ENCODE measurements at places on chromosomes 2 and 18.

DNA sequence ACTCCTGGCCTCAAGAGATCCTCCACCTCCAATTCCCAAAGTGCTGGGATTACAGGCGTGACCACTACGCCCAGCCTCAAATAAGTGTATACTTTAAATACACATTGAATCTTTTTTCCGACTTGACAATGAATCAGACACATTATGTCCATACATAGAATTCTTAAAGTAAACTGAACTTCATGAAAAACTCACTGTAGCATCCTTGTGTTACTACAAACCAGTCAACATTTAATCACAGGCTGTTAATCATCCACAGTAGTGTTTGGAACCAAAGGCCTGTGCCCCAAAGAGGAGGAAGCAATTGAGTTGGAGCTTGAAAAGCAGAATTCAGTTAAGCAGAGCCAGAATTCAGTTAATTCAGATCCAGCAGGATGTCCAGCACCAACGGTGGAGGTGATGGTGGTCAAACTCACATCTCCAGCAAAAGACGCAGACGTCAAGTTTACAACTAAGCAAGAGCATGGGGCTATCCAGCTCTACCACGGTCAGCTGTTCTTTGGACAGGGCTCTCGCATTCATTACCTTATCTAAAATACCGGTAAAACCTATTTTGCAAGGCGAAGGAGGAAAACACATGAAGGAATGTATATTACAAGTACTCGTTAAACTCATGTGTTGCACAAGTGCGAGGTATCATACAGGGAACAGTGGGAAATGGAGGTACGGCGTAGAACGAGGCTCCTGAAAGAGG, 1.2 kb downstream of the SLC39A6 start:
- DNase-seq: no peak

DNA sequence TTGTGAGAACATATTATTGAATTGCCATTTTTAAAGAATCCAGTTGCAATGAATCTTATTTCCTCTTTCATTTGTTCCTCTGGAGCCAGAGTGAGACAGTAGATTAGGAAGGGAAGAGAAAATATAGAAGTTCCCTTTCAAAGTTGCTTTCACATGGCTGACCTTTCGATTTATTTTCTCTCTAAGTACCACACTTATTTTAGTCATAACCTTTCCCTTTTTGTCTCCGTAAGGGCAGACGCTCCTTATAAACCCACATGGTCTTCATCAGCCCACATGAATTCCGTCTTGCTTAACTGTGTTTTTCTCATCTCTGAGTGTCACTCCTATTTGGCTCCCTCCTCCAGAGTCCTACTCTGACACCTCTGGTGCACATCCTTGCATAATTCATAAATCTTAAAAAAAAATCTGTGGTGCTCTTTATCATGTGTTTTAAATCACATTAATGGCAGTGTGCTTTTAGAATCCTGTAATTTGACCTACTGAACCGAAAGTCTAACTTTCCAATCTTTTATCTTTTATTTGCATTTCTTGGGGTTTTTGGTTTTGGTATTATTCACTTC, 38.5 kb upstream of the ZNF396 start:
- DNase-seq: no peak

DNA sequence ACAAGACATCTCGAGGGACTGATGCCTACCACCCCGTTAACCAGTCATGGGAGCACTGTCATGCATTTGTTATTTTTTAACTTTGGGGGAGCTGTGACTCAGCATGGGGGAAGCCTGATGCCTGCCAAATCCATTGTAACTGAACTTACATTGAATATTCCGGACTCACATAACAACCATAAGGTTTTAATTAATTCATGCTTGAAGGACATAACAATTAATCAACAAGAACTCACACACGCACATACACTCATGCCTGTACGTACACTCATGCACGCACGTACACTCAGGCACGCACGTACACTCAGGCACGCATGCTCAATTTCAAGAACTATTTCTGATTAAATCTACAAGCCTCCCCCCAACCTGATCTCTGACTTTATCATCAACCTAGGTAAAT, 1639.1 kb downstream of the SUCLG1 start:
- no peak for DNase-seq

- no peak for DNase-seq
Observed at GRCh38 chr2:138321458-138321857, 180.1 kb upstream of the SPOPL start.

DNA sequence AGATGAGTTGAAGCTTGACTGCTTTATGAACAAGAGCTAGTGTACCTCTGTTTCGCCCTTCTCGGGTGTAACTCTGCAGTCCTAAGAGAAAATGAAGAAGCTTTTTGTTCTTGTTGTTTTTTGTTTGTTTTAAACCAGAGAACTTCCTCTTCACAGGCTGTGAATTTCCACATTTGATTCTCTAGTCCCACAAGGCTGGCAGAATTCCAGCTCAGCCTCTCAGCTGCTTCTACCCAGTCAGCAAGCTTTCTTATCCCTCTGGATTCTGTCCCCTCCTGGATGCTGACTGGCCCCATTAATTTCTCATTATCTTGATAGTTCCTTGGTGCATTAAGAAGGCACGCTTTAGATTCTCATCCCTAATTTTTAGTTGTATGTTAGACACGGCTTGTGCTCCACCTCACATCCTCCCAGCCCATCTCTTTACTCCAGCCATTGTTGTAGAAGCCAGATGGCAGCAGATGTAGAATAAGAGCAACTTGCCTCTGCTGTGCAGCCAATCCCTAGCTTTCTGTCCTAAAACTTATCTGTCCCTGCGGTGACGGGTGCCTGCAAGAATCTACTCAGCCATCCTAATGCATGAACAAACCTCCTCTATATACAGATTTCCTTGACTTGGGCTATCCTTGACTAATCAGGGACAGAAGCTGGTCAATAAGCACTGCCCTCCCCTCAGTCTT, 12.3 kb upstream of the RESP18 start:
- no peak for DNase-seq

DNA sequence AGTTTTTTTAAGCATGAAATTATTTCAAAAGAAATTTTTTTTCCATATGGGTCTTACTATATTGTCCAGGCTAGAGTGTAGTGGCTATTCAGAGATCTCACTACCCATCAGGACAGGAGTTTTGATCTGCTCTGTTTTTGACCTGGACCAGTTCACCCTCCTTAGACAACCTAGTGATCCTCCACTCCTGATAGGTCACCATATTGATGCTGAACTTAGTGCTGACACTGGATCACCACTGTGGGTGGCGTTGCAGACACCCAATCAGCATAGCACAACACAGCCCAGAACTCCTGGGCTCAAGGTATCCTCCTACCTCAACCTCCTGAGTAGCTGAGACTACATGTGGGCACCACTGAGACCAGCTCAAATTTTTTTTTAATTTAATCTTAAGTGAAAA, 8.2 kb downstream of the OLA1 start:
- no peak for DNase-seq

DNA sequence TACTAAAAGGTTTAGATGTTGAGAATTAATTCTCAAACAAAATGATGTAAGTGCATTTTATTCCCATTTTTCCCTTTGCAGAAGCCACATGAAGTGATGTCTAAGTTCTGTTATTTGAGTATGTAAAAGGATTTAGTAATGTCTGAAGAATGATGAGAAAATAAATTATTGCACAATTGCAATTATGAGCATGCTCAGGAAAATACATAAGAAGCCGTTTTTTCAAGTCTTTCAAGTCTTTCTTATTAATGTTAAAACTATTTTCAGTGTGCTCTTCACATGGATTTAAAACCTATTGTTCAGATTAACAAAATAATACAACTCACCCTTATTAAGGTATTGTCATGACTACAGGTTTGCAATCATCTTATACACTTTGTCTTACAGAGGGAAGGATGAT, 331.4 kb upstream of the NETO1 start:
- DNase-seq: no peak

DNA sequence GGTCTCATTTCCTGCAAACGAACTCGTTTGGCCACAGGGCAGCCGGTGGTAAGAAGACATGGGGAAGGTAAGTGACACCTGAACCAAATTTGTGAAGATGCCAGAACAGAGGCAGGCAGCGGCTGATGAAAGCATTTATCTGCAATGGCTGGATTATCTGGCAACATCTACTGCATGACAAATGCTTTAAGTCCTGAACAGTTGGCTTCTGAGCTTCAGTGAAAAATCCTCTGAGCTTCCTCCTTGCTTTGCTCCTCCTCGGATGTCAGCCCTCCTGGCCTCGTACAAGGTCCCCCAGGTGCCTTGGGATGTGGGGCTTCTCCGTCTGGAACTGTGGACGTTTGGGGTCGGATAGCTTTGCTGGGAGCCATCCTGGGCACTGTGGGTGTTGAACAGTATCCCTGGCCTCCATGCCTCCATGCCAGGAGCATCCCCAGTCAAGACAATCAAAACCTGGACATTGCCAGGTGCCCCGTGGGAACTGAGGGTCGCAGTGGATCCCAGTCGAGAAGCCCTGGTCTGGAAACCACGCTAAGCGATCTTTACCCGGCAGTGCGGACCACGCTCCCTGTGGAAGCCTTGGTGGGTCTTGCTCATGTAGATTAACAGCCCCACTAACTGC, 49.3 kb downstream of the KCNG2 start:
- DNase-seq: no peak

- no peak for DNase-seq
Observed at GRCh38 chr18:74454279-74454751, 2.8 kb downstream of the DIPK1C start.

GRCh38 chr2:230209422-230210051, 10.2 kb downstream of the SP110 start:
- no peak for DNase-seq
